Substantia nigra (tissue), 51 donors: ENCODE measurements at places on chromosomes 6 and 20.

GRCh38 chr20:64194269-64194668 lies 30.0 kb downstream of the MYT1 start:
- no peak for DNase-seq

DNA sequence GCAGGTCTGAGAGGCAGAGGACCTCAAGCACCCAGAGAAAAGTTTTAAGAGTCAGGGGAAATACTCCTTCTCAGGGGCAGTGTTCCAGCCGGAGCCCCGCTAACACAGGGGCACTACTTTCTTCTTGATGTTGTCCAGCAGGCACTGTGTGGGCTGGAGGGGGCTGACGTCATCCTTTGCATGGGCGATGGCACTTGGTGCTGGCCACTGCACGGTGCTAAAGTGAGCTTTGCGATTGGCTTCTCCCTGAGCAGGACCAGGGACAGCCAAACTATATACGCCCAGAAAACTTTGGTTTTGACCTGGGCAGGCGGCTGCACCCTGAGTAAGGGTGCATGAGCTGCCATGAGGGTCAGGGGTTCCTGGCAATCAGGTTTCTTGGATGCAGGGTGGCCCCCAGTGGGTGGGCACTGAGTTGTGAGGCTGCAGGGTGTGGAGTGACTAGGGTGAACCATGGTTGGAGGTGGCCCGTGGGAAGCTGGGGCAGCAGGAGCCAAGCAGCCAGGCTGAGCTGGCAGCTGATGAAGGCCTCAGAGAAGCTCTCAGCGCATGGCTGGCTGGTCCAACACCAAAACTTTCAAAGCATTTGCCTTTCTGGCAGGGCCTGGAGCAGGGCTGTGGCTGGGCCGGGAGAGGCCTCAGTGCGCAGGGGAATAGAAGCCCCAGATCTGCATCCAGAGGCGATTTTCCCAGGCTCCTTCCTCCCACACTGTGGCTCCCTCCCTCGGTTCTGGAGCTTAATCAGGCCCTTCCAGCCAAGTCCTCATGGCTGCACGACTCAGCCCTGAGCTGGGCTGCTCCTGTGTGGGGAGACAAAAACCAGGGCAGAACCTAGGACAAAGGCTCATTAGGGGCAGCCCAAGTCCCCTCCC lies 18.3 kb downstream of the MRPS18A start:
- DNase-seq = peak; percentile 42

- no peak for DNase-seq
These were observed 32.5 kb upstream of the VEGFA start for GRCh38 chr6:43737272-43738081.

GRCh38 chr6:85460154-85460920 lies 10.5 kb downstream of the NT5E start:
- no peak for DNase-seq

DNA sequence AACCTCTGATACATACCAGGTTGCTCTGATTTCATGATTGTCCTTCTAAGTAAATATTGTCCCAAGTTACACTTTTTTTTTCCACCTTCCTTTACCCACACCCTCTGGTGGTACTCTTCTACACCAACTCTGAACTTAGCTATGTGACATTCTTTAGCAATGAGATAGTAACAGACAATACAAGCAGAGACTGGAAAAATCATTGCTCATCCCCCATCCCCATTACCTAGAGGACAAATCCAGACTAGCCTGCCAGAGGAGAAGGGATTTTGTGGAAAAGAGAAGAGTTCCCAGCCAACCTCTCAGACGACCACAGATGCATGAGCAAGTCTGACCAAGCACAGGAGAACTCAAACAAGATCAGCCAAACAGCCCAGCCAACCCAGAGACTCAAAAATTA lies 32.8 kb upstream of the TFAP2B start:
- no peak for DNase-seq

GRCh38 chr6:106143665-106144064 lies 57.5 kb downstream of the PRDM1 start:
- no peak for DNase-seq

DNA sequence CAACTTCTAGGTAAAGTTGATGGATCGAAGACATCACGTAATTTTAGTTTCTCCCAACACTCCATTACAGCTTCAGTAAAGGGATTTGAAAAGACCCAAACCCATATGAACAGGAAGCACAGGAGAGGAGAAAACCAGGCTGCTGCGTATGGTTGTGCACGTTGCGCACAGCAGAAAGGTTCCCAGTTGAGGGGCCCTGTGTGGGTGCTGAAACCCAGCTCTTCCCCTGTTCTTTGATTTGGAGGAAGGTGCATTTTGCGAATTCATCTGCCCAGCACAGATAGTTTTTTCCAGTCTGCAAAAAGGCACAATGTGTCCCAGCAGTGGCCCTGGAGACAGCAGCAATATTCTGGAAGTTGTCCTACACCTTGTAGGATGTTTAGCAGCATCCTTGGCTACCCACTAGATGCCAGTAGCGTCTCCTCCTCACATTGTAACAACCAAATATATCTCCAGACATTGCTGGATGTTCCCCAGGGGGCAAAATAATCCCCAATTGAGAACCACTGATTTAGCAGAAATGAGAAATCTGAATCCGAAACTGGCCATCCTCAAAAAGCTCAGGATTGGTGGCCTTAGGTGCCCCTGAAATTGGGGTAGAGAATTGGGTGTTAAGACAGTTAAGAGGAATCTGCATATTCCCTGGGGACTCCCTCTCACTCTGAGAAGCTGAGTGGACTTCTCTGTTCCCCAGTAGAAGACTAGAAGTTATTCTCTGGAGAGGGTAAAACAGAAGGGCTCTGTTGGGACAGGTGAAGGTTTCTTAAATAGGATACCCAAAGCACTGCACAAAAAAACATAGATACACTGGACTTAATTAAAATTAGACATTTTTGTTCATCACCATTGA lies 12.2 kb downstream of the SUN5 start:
- DNase-seq = no peak

- DNase-seq = no peak
These were observed 48.1 kb upstream of the SMLR1 start for GRCh38 chr6:130778946-130779657.

- no peak for DNase-seq
These were observed 61.8 kb upstream of the ADGRF1 start for GRCh38 chr6:47103931-47104330.

- no peak for DNase-seq
These were observed 58.3 kb downstream of the SERAC1 start for GRCh38 chr6:158109748-158110147.

- no peak for DNase-seq
These were observed 53.1 kb upstream of the ZNFX1 start for GRCh38 chr20:49330701-49331615.

- DNase-seq = no peak
These were observed 477.4 kb downstream of the FRK start for GRCh38 chr6:115583290-115583689.

GRCh38 chr6:140811642-140812041 lies 1321.1 kb upstream of the GJE1 start:
- DNase-seq = no peak

DNA sequence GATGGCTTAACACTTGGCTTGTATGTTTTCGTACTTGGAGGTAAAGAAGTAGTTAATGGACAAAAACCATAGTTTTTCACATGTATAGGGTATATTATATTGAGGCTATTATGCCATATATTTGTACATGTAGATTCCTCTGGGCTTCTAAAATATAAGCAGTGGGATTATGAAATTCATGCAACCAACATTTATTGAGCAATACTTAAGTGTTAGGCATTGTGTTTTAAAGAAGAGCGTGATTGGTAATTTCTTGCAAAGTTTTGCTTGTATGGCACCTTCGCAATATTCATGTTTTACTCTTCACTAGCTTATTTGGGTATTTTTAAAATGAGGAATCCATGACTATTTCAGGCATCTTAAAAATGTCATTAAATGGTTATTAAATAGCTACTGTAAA lies 2.5 kb downstream of the TULP4 start:
- no peak for DNase-seq

GRCh38 chr20:38373231-38373867 lies 27.1 kb downstream of the LBP start:
- DNase-seq = no peak

DNA sequence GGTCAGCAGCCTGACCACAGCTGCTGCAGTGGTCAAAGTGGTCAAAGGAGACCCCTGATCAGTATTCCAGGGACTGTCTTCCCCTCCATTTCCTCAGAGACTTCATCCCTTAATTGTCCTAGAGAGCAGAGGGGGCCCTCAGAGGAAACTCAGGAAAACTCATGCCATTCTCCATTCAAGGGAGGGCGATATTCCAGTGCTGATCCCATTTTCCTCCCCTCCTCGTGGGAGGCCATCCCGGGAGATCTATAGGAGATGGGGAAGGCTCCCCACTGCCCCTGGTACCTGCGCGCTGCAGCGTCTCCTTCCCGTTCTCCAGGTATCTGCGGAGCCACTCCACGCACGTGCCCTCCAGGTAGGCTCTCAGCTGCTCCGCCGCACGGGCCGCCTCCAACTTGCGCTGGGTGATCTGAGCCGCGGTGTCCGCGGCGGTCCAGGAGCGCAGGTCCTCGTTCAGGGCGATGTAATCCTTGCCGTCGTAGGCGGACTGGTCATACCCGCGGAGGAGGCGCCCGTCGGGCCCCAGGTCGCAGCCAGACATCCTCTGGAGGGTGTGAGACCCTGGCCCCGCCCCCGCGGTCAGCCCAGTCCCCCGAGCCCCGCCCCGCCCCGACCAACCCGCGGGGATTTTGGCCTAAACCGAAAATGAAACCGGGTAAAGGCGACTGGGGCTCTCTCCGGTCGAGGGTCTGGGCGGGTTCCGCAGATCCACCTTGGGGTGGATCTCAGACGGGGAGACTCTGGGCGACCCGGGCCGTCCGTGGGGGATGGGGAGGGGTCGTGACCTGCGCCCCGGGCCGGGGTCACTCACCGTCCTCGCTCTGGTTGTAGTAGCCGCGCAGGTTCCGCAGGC lies 878 bp downstream of the HLA-C start:
- DNase-seq = no peak

GRCh38 chr6:72724545-72724944 lies 102.7 kb downstream of the KCNQ5 start:
- DNase-seq = no peak

DNA sequence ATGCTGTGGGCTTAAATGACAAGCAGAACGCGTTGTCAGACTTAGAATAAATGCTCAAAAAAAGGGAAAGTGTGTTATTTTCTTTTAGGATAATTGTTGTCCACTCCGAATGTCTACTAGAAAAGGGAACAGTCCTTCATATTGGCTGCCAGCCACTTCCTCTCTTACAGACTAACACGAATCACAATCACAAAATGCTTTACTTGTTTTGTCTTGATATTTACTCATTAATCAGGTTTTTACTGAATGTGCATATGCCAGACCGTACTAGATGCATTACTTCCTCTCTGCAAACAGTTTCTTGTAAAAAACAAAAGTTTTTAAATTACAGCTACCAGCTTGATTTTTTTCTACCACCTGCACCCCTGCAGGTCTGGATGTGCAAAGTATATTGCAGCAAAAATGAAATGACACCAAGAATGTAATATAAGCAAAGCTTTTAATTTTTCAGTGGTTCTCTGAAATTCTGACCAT lies 821 bp downstream of the DHX35 start:
- DNase-seq = no peak

GRCh38 chr20:32191873-32192272 lies 15.7 kb downstream of the PLAGL2 start:
- no peak for DNase-seq

- DNase-seq = no peak
These were observed 96.2 kb upstream of the FOXO3 start for GRCh38 chr6:108464418-108465097.

- DNase-seq = no peak
These were observed 13.2 kb upstream of the TFB1M start for GRCh38 chr6:155327326-155328073.

GRCh38 chr20:34581341-34582184 lies 23.0 kb downstream of the MAP1LC3A start:
- no peak for DNase-seq

GRCh38 chr6:6515691-6516607 lies 72.6 kb upstream of the LY86 start:
- no peak for DNase-seq
